ENCODE measurements at places on chromosomes 2 and 18. TPM values are rescaled to one million over a fixed set of nuclear protein-coding genes. Genes with fewer than 3 reads are reported as not detected.

DNA sequence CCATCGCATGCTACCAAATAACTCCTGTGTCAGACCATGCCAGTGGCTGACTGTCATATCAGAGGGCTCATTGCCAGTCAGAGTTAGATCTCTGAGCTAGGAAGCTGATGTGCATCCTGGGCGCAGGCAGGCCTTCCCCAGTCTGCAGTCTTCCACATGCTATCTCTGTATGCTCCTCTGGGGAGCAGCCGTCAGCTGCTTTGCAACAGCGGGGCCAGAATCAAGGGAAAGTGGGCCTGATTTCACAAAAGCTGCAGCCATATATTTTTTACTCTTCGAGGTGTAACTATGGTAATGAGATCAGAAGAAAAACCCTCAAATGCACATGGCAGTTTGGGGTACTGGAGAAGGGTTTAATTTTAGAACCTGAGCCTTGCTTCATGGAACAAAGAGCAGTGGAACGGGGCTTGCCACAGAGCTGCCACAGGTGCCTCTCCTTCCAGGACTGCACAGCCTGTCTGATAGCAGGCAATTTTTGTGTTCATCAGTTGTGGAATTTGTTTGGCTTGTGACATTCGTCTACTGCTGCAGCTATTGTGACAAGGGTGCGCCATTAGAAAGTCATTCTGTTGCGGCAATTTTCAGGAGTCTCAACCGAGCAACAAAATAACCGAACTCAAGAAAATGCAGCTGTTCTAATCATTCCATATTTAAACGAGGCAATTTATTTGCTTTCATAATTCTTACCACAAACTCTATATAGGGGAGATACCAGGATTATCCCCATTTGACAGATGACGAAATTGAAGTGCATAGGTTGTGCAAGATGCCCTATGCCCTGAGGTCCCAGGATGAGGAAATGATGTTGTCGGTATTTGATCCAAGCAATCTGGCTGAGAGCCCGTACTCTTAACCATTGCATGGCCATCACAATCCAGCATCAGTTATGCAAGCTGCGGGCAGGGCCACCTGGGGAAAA, 109.6 kb upstream of the CYRIA start:
- no peak for DNase-seq

Gene GALNT13
- not detected for total RNA-seq

Gene APCDD1
- not detected for total RNA-seq

Gene PLB1
- 0.39 TPM for total RNA-seq
